ENCODE measurements at places on chromosomes 12 and 14.

GRCh38 chr14:76193696-76194095, 42.0 kb downstream of the GPATCH2L start:
- DNase-seq = no peak

DNA sequence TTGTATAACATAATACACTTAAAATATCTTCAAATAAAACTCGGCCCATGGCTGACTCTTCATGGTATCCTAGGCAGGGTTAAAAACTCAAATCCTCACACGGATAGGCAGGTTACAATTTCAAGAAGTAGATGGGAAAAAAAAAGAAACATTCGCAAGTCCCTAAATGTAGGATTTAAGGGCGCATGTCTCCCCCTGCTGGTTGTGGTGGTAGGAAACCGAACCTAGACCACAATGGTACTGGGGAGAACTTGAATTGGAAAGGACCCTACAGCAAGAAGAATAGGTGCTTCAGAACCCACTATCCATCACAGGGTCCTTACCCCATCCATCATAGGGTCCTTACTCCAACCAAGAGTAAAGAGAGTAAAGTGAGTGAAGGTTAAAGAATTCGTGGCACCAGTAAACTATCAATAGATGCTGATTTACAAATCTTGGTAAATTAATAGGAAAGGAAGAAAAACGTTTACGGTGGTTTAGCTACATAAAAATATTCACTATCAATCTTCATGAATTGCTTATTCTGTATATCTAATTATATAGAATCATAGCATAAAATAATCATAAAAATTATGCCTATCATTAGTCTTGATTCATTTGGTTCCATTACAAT, 3.3 kb upstream of the CIPC start:
- DNase-seq = peak; percentile 75

DNA sequence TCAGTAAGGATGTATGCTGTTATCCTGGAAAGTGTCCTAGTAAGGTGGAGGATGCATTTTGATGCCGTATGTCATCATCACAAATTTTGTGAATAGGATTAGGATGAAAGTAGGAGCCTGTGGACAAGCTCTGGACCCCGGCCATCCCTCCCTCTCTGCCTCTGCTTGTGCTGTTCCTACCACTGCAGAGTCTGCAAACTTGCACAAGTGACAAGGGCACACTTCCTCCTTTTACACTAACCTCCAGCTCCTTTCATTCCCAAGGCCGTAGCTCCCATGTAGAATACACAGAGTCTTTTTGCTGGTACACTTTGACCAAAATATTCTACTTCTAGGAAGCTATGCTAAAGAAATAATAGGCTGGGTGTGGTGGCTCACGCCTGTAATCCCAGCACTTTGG, 13.3 kb upstream of the TMCC3 start:
- no peak for DNase-seq

DNA sequence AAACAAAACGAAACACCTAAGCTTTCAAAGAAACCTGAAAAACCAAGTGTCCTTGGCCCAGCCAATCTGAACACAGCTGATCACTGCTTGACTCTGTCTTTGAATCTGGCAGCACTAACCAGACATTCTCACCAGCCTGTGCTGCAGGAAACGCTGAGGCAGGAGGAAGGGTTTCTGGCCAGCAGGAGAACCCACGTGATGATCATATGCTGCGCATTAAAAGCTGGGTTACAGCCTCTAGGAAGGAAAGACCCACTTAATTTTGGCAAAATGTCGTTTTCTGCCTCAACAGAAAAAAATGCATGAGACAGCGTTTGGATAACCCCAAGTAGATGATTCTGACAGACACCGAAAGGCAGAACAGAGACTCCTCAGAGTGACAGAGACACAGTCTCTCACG, 9.8 kb downstream of the APPL2 start:
- no peak for DNase-seq

DNA sequence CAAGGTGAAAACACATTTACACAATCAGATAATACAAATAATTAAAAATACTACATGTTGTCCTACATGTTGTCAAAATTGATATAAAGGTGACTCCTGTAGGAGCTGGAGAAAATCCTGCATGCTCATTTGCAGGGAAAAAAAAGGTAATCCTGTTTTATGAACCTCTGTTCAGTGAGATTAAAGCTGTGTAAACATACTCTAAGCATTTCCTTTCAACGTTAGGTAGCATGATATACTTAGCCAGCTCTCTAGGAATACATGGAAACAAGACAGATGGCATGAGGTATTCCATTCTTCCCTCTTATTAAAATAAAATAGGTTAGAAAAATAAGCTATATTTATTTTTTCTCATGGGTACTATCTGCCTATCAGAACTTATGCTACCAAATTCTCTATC, 635.7 kb upstream of the FLRT2 start:
- DNase-seq = no peak

- DNase-seq = no peak
Measured at GRCh38 chr14:56745097-56745496, 65.2 kb downstream of the OTX2 start.

Measured in stimulated activated CD4-positive, alpha-beta T cell treated with anti-CD3 and anti-CD28 coated beads, Interleukin-2, amount 100 ng/mL, for 48 hours (primary cell).